ENCODE measurements at places on chromosomes 12 and 14.
A peak's percentile ranks its signal among the peaks of the same experiment; 100 is the strongest.

- DNase-seq = peak; percentile 5
These were observed 39.8 kb downstream of the GRIN2B start for GRCh38 chr12:13941258-13942249.

DNA sequence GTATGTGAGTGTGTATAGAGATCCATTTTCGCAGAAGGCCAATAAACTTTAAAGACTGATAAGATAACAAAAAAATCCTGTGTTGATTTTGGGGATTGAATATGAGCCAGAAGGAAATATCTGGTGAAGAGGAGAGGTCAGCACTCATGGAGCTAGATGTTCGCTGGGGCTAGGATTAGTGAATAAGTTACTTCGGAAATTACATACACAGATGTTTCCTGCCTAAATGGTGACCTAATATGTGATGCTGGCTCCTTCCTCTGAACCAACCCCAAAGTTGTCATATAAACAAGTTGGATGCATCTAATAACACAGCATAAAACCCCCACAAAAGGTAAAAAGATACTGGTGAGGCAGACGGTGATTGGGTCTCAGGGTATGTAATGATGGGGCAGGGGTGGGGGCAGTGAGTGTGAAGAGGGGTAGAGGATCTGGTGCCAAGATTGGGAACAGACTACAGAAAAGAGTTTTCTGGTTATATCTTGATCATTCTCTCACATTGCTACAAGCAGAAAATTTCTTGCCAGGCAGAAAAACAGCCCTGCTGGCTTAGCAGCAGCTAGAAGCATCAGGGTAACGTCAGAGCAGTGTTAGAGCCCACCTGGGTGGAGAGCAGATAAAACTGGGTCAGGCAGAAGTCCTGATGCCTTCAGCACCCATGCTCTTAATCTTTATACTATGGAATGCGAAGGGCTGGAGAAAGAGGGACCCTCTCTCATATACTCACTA lies 140.4 kb upstream of the GZMB start:
- no peak for DNase-seq

DNA sequence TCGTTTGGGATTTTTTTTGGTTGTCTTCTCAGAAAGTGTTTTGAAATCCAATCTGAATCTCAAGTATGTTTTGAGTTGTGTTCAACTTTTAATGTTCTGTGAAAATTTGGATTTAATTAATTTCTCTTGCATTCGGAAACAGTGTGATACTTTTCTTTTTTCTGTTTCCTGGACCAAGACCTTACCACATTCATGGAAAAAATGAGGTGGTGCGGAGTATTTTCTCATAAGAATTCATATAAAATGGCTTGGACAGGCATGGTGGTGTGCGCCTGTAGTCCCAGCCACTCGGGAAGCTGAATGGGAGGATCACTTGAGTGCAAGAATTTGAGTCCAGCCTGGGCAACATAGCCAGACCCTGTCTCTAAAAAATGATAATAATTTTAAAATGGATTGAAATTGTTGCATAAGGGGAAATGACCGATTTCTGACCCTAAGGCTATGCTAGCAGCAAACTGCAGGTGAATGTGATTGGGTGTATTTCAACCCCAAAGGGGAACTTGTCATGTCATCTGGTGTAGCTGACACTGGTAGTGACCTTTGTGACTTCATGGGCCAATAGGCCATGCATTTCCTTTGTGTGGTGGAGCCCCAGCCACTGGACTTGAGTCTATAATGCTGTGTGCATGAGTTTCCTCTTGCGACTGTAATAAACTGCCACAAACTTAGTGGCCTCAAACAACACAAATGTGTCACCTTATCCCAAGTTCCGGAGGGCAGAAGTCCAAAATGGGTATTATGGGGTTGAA lies 123.5 kb upstream of the RFLNA start:
- no peak for DNase-seq

GRCh38 chr14:82385048-82385447 lies 851.4 kb upstream of the SEL1L start:
- no peak for DNase-seq

GRCh38 chr12:14572401-14572800 lies 4.7 kb upstream of the PLBD1 start:
- DNase-seq = no peak

DNA sequence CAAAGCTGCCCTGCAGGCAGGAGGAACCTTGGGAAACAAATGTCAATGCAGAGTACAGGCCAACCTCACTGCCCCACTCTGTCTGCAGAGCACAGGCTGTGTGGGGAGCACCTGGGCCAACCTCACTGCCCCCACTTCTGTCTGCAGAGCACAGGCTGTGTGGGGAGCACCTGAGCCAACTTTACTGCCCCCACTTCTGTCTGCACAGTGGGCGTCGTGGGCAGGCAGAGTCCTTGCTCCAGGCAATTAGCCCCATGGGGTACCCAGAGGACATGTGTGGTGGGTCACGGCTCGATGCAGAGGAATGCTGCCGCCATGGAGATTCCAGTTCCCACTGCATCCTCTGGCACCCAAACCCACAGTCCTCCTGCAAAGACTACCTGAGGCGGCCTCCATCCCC lies 26.2 kb downstream of the BRF1 start:
- DNase-seq = no peak

GRCh38 chr14:32728976-32729375 lies 209.7 kb upstream of the NPAS3 start:
- DNase-seq = no peak

DNA sequence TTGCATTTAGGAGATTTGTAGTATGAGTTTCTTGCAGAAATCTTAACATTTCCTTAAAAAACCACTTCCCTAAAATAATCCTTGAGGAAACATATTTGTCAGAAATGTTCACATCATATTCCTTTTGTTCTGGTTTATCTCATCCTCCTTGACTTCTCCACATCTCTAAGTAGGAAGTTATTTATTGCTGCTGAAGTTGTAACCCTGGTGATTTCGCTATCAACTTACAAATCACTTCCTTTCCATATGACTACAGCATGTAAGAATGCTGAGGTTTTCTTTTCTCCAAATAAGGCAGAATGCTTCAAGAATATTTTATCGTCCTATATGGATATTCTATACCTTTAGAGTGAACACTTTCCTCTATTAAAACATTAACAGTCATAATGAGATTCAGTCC lies 751.7 kb downstream of the NRXN3 start:
- no peak for DNase-seq

DNA sequence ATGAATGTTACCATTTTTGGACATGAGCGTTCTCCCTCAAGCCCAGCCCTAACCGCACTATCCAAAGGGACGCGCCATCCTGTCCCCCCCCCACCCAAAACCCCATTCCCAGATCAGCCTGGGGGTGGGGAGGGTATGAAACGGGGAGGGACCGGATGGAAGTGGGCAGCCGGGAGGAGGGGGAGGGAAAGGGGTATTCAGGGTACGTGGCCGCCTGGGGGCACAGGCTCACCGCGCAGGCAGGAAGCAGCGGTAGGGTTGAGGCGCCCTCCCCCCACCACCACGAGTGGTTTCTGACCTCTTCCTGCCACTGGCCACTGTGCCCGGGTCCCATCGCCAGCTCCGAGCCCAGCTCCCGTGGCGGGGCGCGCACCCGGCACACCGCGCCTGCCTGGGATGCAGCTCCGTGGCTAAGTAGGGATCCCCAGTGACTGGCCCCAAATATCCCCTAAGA lies 1.4 kb downstream of the ACTN1 start:
- peak; percentile 77 for DNase-seq
